ENCODE measurements at places on chromosomes 11 and 22.

DNA sequence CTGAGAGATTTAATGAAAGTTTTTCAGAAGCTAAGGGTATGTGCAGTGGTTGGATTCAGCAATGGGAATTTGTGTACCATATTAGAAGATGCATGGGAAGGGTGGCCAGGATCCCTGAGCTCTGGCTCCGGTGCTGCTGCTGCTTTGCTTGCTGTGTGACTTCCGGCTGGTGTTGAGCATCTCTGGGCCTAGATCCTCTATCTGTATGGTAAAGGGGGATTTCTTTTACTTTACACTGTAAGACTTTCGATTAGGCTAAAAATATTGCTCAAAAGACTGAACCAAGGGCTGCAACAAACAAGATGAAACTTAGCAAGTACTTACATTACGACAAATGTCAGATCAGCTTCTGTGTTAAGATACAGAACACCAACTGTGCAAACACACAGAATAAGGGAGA is 39.1 kb downstream of the XRRA1 start:
- DNase-seq: no peak

DNA sequence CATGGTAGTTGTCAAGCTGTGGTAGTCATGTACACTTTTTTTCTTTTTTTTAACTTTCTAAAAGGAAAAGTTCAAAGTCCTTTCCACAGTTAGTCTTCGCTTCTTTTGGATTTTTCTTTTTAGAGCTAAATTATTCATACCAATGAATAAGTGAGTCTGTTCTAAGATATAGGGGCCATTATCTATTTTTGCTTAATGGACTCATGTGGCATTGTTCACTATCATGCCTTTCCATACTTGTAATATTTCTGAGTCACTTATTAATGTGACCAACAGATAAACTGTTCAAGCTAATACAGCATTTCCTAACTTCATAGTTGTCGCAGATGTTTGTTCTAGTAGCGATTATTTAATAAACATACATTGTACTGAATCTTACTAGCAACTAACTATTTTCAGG is 8.0 kb upstream of the B3GNT6 start:
- DNase-seq: no peak

GRCh38 chr22:37095113-37095512 is 14.4 kb downstream of the TMPRSS6 start:
- DNase-seq: no peak

GRCh38 chr22:50115693-50116092 is 25.9 kb downstream of the MOV10L1 start:
- DNase-seq: no peak

- DNase-seq: no peak
Measured at GRCh38 chr22:47062126-47062525, 299.7 kb downstream of the TBC1D22A start.

GRCh38 chr22:24145446-24146193 is 35.7 kb upstream of the SUSD2 start:
- DNase-seq: no peak

- DNase-seq: no peak
Measured at GRCh38 chr11:10329935-10330334, 25.1 kb downstream of the ADM start.

DNA sequence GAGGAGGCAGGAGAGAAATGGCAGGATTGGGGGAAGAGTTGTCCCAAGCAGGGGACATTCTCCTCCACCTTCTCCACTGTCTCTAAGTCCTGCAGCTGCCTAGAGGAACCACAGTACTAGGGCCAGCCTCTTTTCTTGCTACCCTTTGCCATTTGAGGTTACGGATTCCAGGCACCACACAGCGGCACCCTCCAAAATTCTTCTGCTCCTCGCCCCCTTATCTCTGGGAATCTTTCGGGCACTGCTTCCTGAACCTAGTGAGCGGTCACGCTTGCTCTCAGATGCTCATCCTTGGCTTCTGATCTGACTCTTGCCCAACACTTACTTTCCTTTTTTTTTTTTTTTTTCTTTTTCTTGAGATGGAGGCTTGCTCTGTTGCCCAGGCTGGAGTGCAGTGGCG is 26.6 kb upstream of the XBP1 start:
- no peak for DNase-seq

- DNase-seq: no peak
Measured at GRCh38 chr22:17575681-17576080, 12.4 kb downstream of the SLC25A18 start.

DNA sequence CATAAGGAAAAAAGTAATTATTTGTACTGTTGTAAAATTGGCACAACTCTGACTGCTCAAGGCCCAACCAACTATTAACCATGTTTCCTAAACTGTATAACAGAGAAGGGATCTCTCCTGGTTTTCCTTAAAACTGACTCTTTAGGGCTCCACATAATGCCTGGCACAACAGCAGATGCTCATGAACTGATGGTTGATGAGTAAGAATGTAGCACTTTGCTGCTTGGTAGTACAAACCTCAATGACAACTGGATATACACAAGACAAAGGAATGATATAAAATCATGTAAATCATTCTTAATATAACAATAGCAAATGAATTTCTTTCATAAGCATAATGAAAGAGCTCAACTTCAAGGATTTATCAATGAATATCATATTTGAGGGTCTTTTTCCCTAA is 11.7 kb downstream of the MSANTD2 start:
- no peak for DNase-seq

- no peak for DNase-seq
Measured at GRCh38 chr11:128058580-128059208, 528.7 kb downstream of the ETS1 start.

DNA sequence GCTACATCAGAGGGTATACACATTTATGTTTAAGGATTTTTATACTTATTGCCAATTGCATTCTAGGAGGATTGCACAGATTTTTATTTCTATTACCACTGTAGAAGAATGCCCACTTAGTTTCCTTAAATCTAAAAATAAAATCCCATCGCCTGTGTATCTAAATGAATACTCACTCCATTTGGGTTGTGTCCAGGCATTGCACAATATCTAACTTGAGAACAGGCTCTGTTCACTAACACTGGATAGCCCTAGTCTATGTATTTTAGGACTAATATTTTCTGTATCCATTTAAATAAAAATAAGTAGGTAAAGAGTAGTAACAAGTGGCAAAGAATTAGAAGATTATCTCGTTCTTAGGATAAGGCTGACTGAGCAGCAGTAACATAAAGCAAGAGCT is 4.1 kb downstream of the C11orf52 start:
- no peak for DNase-seq

GRCh38 chr11:1943576-1943975 is 3.6 kb upstream of the MRPL23 start:
- no peak for DNase-seq

GRCh38 chr11:5467527-5467926 is 18.4 kb downstream of the OR51I2 start:
- DNase-seq: no peak

DNA sequence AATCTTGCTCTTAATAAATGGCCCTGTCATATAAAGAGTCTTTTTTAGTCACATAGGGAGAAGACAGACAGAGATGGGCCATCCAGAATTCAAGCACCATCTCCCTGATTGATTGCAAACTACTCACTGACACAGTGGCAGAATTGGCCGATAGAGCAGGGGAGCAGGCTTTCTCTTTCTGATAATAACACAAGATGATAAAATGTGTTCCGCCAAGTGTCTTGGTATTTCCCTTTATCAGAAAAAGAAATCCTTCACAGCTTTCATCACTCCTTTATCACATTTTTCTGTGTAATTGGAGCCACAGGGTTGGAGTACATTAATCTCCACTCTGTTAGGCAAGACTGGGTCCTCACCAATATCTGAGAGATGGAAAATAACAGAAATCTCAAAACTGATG is 406.0 kb downstream of the TMEM135 start:
- DNase-seq: no peak

GRCh38 chr11:59368238-59369022 is 9.7 kb downstream of the OR5AN1 start:
- no peak for DNase-seq

- DNase-seq: no peak
Measured at GRCh38 chr11:12797996-12798395, 123.8 kb downstream of the TEAD1 start.

DNA sequence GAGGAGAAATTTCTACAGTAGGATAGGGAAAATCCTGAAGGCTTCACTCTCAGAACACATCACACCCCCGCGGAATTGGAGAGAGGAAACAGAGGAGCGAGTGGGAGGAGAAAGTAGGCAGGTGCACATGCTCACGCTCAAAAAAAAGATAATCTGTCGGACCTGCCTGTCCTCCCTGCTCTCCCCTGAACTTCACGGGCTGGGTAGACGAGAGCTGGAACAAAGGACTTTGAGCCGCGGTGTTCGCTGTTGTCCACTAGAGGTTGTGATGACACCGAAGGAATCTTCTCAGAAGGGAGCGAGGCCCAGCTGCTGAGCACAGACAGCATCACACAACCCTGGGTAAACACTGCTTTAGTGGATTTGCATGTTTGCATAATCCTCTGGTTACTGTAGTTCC is 5.0 kb downstream of the SEZ6L start:
- DNase-seq: no peak

- no peak for DNase-seq
Measured at GRCh38 chr11:2881076-2881980, 4.2 kb downstream of the CDKN1C start.

DNA sequence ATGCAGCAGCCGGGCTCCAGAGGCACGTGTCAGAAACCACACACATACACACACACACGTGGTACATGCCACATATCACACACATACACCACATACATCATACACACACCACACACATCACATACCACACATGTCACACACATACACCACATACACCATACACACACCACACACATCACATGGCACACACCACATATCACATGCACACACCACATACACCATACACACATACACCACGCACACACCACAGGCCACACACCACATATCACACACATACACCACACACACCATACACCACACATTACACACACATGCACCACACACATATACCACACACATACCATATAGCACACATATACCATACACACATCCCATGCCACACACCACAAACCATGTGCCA is 97.5 kb upstream of the PRR5 start:
- DNase-seq: no peak

DNA sequence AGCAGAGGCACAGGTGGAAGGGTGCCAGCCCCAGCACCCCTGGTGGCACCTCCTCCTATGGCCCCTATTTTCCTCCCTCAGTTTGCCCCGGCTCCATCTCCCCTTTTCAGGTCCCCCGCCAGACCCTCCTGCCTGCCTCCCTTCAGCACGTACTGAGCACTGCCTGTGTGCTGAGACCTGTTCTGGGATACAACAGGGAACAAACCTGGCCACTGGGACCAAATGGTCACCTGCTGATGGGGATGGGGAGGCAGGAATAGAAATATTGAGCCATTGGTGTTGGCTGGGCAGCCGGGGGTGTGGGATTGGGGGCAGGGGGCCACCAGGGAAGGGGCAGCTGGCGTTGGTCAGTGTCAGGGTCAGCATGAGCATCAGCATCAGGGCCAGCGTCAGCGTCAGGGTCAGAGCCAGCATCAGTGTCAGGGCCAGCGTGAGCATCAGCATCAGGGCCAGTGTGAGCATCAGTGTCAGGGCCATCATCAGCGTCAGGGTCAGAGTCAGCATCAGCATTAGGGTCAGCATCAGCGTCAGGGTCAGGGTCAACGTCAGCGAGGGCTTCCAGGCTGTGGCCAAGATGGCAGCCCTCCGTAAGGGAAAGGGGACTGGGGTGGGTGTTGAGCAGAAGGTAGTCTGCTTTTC is 7.5 kb downstream of the ZNF74 start:
- DNase-seq: no peak

DNA sequence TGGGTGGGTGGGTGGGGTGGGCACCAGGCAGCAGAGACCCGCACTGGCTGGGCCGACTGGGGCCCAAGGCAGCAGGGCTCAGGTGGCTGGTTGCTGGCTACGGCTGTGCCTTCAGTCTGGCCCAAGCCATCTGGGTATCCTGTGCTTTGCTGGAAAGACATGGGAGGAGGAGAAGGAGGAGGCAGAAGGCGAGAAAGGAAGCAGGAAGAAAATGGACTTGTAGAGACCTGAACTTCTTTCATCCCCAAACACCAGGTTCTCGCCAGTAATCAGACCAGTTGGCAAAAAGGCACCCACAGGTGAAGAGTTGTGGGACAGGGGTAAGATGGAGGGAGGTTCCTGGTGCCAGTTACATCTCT is 78.8 kb downstream of the IGLL1 start:
- no peak for DNase-seq

GRCh38 chr11:38221295-38221694 is 1623.3 kb upstream of the RAG2 start:
- no peak for DNase-seq

GRCh38 chr11:27100534-27100933 is 59.9 kb downstream of the BBOX1 start:
- DNase-seq: no peak

Measured in stimulated activated CD4-positive, alpha-beta T cell treated with anti-CD3 and anti-CD28 coated beads, Interleukin-1b, Interleukin-23, amount 100 ng/mL, for 1 hour (primary cell).